Esophagus squamous epithelium (tissue), 5 donors: ENCODE measurements at places on chromosomes 4 and X.

DNA sequence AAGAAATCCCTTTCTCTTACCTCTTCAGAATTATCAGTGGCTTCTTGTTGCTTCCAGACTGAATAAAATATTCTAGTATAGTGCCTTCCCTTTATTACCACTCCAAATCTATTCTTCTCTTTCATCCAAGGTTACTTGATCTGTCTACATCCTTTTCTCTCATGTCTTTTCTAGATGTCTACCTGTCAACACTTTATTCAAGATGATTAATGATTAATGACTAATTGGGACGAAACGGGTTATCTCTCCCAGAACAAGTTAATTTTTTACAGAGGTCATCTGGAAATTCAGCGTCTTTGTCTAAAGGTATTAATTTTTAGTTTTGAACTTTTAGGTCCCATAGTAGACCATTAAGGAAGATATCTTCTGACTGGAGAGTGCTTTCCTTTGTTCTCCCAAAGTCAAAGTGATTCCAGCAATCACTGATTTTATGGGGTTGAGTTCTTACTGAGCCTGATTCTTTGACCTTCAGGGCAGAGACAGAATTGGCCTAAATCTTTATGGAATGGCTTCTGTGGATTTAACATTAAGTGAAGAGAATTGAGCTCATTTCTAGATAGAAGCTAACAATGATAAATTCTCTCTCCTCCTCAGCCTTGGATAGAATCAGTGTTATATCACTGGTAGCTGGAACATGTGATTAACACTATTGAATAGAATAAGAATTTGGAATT lies 335.4 kb upstream of the TEX13C start:
- DNase-seq = no peak

GRCh38 chrX:37942170-37942569 lies 64.2 kb upstream of the SYTL5 start:
- DNase-seq = no peak

- DNase-seq = no peak
Measured at GRCh38 chr4:139666735-139667281, 1.2 kb downstream of the MGST2 start.

DNA sequence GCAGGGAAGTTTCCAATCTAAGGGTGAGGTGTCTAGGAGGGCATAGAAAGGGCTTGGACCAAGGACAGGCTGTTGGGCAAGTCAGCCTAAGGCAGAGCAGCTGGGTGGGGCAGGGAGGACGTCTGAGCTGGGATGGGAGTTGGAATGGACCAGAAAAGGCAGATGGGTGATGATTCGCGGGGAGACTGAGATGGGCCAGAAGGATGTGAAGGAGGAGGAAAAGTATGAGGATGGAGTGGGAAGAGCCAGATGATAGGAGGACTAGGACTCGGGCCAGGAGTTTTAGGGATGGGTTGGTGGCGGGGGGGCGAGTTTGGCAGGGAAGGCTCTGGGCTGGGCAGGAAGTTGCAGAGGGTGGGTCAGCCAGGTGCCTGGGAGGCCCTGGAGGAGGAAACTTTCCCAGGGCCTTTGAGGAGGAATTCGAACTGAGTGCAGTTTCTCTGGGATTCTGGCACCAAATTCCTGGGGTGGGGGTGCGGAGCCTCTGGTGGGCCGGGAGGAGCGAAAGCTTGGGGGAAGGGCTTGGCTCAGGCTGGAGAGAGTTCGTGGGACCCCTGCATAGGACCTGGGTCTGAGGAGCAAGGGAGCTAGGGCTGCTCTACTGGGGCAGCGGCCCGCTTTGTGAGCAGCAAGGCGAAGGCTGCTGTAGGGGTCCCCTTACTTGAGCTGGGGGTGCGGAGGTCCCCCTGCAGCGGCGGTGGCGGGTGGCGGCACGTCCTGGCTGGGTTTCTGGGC lies 8.7 kb upstream of the TIMP1 start:
- no peak for DNase-seq

- no peak for DNase-seq
Measured at GRCh38 chrX:118823263-118824172, at the start of gene ZCCHC12. TSS of gene ZCCHC12 (plus strand) at chrX:118823824. CDS start at chrX:118825245, 1,421 bp downstream.

DNA sequence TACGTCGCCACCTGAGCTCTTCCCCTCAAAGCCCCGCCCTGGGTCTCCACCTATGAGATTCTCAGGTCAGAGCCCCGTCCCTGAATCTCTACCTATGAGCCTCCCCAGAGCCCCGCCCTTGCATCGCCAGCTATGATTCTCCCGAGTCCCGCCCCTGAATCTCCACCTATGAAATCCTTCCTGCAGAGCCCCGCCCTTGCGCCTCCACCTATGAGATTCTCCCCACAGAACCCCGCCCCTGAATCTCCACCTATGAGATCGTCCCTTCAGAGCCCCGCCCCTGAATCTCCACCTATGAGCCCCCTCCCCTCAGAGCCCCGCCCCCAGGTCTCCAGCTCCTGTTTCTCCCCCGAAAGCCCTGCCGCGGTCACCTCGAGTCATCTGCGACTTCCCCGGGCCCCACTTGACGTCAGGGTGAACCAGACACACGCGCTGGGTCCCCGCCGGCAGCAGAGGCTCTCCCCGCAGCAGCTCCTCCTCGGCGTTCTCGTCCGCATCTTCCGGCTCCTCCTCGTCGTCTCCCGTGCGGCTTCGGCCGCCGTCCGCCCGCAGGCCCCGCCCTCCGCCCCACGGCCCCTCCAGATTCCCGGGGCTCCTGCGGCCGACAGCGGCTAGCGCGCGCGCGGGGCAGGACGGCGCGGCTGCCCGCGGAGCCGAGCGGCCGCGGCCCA lies 393 bp downstream of the GTPBP6 start:
- no peak for DNase-seq

GRCh38 chr4:48149827-48150370 lies 15.8 kb upstream of the TXK start:
- DNase-seq = no peak

DNA sequence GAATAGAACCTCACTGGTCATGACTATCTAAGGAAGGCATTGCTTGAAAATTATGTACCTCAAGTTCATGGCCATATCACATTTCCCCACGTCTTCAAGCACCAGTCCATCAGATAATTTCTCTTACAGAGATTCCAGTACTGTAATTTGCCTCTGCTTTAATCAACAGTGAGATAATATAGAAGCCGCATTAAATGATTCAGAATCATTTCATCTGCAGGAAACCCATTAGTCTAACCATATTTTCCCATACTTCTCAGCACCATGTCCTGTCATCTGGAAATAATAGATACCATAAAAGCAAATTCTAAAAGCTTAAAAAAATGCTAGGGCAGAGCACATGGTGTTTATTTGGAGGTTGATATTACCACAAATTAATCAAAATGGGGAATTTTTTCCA lies 310.3 kb upstream of the SLIT2 start:
- DNase-seq = no peak
